Astrocyte (in vitro differentiated cells and primary cell): ENCODE measurements at places on chromosomes 7 and 10. TPM values are rescaled to one million over a fixed set of nuclear protein-coding genes. Genes with fewer than 3 reads are reported as not detected.
A peak's percentile ranks its signal among the peaks of the same experiment; 100 is the strongest.

SHTN1 gene
- total RNA-seq: 25.3 and 32.7 TPM in 2 replicates

NRP1 gene
- total RNA-seq: 59.4 and 73.5 TPM in 2 replicates

GIMAP8 gene
- total RNA-seq: not detected in 2 replicates

SLC18A3 gene
- 1.0 and 4.6 TPM in 2 replicates for total RNA-seq

STEAP1B gene
- total RNA-seq: 1.1 and 1.3 TPM in 2 replicates

CDK14 gene
- 26.7 and 30.2 TPM in 2 replicates for total RNA-seq

VSIR gene
- 2.9 and 3.4 TPM in 2 replicates for total RNA-seq

PCLO gene
- 3.0 and 3.1 TPM in 2 replicates for total RNA-seq

FANK1 gene
- total RNA-seq: 9.7 and 12.1 TPM in 2 replicates

SLK gene
- total RNA-seq: 24.9 and 27.5 TPM in 2 replicates

DNA sequence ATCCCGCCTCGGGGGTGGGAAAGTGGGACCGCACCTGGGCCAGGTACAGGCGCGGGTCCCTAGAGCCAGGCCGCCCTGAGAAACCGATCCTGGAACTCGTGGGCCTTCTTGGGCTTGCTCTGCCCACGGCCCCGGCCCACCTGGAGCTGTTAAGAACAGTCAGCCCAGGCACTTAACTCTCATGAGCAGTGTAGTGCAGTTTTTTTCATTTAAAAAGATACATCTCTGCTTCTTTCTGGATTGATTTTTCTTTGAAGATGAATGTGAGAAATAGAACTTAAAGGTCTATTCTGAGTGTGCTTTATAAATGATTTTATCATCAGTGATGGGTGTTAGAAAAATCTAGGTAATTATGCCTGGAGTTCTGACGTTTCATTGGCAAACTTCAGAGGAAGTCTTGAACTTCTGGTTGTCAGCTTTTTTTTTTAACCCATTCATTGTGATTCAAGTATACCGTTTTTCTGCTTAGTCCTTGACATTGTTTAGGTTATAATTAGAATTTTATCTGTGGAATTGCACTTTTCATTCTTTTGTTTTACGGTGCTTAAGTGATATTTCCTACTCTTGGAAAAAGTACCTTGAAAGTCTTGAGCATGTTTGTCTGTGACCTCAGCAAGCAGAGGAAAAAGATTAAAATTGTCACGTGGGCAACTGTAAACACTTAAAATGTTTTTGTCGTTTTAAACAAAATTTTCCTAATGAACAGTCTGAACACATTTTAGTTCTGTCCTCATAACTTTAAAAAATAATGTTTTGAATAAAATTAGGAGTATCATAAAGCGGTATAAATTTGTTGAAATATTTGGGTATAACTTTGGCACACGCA is 906 bp downstream of the CDK1 start:
- H3K27me3 ChIP-seq: no peaks in the 10 kb centered on the region
- peak overlapping the region; percentile 78 for H3K27ac ChIP-seq
- H3K4me3 ChIP-seq: peak overlapping the region; percentile 84
- DNase-seq: no peak
- H3K36me3 ChIP-seq: peaks cover 4% of the 10 kb centered on the region
- peaks cover 5% of the 10 kb centered on the region for H3K4me1 ChIP-seq

DNA sequence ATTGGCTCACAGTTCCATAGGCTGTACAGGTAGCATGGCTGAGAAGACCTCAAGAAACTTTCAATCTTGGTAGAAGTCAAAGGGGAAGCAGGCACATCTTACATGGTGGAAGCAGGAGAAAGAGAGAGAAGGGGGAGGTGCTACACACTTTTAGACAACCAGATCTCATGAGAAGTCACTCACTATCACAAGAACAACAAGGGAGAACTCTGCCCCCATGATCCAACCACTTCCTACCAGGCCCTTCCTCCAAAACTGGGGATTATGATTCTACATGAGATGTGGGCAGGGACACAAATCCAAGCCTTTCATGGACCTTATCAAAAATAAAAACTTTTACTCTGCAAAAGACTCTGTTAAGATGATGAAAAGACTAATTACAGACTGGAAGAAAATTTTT is 183.2 kb upstream of the TRIM24 start:
- H3K27ac ChIP-seq: no peak overlapping the region
- no peak overlapping the region for H3K4me3 ChIP-seq
- H3K4me1 ChIP-seq: no peaks in the 10 kb centered on the region
- no peak for DNase-seq
- H3K36me3 ChIP-seq: no peaks in the 10 kb centered on the region
- H3K27me3 ChIP-seq: no peaks in the 10 kb centered on the region

GRCh38 chr10:69242040-69242851 is 22.1 kb downstream of the HKDC1 start:
- no peaks in the 10 kb centered on the region for H3K36me3 ChIP-seq
- no peak overlapping the region for H3K4me3 ChIP-seq
- peak; percentile 52 for DNase-seq
- H3K27me3 ChIP-seq: peaks cover 2% of the 10 kb centered on the region
- H3K27ac ChIP-seq: no peak overlapping the region

GRCh38 chr10:63133056-63133820 is at the start of gene NRBF2:
Gene NRBF2 (plus strand): TSS chr10:63133328. CDS start chr10:63133471, 143 bp downstream.
- no peaks in the 10 kb centered on the region for H3K27me3 ChIP-seq
- peak within 1 kb of the TSS; percentile 88 for H3K4me3 ChIP-seq
- no peaks in the 10 kb centered on the region for H3K36me3 ChIP-seq
- peak within 1 kb of the TSS; percentile 93 for H3K27ac ChIP-seq
- peak; percentile 96 for DNase-seq

DNA sequence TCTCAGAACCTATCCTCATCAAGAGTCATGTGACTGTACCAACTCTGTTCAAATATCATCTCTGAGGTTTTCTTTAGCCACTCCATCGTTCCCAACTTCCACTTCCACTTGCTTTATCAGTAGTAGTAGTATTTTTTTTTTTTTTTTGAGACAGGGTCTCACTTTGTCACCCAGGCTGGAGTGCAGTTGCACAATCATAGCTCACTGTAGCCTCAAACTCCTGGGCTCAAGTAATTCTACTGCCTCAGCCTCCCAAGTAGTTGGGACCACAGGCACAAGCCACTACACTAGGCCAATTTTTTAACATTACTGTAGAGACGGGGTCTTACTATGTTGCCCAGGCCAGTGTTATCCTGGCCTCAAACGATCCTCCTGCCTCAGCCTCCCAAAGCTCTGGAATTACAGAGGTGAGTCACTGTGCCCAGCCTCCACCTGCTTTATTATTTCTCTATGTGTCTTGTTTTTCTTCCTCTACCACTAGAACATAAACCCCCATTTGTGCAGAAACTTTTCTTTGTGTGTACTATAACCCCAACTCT is 5.9 kb downstream of the NCAPG2 start:
- H3K4me3 ChIP-seq: no peak overlapping the region
- H3K27ac ChIP-seq: no peak overlapping the region
- H3K36me3 ChIP-seq: peaks cover 8% of the 10 kb centered on the region
- H3K27me3 ChIP-seq: no peaks in the 10 kb centered on the region

GRCh38 chr7:111029141-111029572 is 61.8 kb upstream of the LRRN3 start:
- no peak overlapping the region for H3K27ac ChIP-seq
- H3K27me3 ChIP-seq: no peaks in the 10 kb centered on the region
- no peaks in the 10 kb centered on the region for H3K36me3 ChIP-seq
- peaks cover 6% of the 10 kb centered on the region for H3K4me1 ChIP-seq
- DNase-seq: no peak
- no peak overlapping the region for H3K4me3 ChIP-seq

- no peaks in the 10 kb centered on the region for H3K27me3 ChIP-seq
- no peaks in the 10 kb centered on the region for H3K36me3 ChIP-seq
- peak; percentile 25 for DNase-seq
Measured at GRCh38 chr7:88020953-88021665, 87.1 kb downstream of the ADAM22 start.

DNA sequence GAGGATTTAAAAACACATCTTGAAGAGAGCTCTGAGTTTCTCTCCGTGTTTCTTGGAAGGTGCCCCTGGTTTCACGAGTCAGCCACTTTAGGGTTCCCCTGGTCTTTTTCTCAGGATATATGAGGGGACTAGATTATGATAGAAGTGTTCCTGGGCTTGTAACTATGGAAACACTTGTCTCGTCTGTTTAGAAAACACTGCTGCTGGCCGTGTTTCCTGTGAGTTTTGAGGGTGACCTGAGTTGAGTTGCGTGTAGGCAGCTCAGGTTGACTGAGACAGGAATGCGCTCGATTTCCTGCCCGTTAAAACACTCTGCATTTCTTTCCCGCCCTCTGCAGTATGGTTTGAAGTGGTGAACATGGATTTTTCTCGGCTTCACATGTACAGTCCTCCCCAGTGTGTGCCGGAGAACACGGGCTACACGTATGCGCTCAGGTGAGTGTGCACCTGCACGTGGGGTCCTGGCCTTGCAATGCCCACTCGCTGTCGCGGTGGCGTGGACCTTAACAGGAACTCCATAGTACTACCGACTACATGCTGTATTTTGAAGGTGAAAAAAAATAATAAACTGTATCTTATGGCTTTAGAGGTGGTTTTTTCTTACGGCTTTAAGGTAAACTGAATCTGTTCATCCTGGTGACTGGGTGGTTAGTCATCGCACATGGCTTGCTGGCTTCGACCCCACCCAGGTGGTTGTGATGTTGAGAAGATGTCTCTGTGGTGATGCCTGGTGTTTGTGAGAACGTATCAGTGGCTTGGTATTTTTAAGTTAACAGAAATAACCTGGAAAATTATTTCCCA is at the start of gene SUN1:
SUN1 (plus strand) TSS at position 310 of the 801 bp plus-strand sequence; CDS start at position 359, 49 bp downstream.
- H3K27ac ChIP-seq: peak within 1 kb of the TSS; percentile 98
- peak; percentile 83 for DNase-seq
- H3K27me3 ChIP-seq: no peaks in the 10 kb centered on the region
- H3K4me1 ChIP-seq: peaks cover 40% of the 10 kb centered on the region
- H3K36me3 ChIP-seq: no peaks in the 10 kb centered on the region

GRCh38 chr10:127046975-127047877 is 142.0 kb downstream of the DOCK1 start:
- H3K36me3 ChIP-seq: peaks cover 8% of the 10 kb centered on the region
- DNase-seq: peak; percentile 68
- peaks cover 10% of the 10 kb centered on the region for H3K4me1 ChIP-seq
- no peak overlapping the region for H3K4me3 ChIP-seq

DNA sequence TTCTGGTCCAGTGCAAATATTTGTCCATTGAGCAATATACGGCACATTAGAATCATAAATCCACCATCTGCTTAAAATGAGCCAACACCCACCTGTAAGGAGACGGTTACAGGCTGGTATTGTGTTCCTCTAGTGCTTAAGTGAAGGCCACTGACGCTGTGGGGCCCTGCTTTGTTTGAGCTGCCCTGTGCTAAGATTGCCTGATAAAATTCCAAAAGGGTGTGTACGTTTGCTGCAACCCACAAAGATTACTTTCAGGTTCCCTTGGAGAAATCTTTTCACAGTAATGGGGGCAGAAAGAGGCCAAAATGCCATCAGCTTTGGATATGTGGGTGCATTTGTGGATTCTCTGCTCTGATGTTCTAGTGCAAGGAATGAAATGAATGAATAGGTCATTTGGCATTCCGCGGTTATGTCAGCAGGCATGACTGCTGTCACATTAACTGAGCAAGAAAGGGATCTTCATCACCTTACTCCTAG is 34.4 kb downstream of the AGR3 start:
- no peaks in the 10 kb centered on the region for H3K27me3 ChIP-seq
- peaks cover 4% of the 10 kb centered on the region for H3K4me1 ChIP-seq
- DNase-seq: peak; percentile 64
- no peak overlapping the region for H3K27ac ChIP-seq
- H3K36me3 ChIP-seq: no peaks in the 10 kb centered on the region
- H3K4me3 ChIP-seq: no peak overlapping the region

- no peaks in the 10 kb centered on the region for H3K36me3 ChIP-seq
- H3K4me3 ChIP-seq: no peak overlapping the region
- no peak for DNase-seq
- H3K27ac ChIP-seq: no peak overlapping the region
Measured at GRCh38 chr10:34553747-34554146, 261.3 kb downstream of the PARD3 start.

DNA sequence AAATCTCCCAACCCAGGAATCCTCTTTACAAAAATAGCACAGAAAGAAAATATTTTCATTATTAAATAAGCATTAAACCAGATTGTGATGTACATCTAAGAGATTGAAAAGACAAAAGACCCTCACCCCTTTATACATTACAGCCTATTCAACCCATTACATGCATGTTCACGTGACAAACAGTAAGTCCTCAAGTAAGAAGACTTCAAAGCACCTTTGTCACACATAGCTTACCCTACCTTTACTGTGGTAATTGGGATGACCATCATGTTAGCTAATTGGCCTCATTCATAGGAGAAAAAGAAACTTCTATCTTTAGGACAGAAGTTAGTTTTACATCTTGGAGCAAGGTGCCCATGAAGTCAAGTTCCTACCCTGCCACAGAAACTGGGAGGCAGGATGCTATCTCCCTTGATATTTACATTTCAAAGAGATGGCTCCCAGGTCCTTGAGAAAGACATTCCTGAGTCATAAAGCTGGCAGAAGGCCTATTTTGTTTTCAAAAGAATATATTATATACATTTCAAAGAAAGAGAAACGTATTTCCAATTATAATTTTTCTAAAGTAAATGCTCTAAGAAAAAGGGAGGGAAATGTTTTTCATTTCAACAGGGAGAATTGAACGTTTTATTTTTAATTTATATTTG is 48.1 kb downstream of the GNAI1 start:
- no peaks in the 10 kb centered on the region for H3K4me1 ChIP-seq
- no peak overlapping the region for H3K27ac ChIP-seq
- no peaks in the 10 kb centered on the region for H3K27me3 ChIP-seq
- no peak overlapping the region for H3K4me3 ChIP-seq

DNA sequence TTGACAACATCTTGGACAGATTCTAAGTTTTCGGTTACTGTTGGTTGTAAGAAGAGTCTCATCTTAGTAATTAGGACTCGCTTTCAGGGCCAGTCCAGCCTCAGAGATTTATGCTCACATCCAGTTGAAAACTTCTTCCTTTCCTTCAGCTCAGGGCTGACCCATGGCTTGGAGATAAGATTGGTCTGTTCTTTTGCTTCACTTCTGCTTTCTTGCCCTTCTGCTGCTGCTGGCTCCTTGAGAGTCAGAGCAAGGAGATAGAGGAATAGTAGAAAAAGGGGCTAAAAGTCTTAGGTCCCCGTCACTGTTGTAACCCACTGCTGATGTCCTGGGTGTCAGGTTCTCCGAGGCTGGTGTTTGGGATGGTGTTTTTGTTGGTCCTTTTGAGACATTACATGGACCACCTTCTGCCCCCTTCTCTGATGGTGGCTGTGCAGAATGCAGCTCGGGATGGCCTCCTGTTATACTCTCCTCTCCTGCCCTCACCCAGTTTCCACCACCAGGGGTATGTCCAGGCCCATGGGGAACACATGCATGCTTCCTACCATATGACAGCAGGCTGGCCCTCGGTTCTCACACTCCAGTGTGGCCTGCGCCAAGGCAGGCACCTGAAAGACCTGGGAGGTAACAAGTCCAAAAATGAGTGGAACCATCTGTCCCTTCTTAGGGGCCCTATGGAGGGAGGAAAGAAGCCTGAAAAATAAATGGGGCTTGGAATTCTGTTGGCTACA is 67.8 kb upstream of the PCBD1 start:
- no peak overlapping the region for H3K4me3 ChIP-seq
- H3K27ac ChIP-seq: no peak overlapping the region
- no peak for DNase-seq
- H3K36me3 ChIP-seq: no peaks in the 10 kb centered on the region

GRCh38 chr10:131833013-131833412 is 67.8 kb upstream of the PPP2R2D start:
- H3K4me1 ChIP-seq: no peaks in the 10 kb centered on the region
- H3K4me3 ChIP-seq: no peak overlapping the region
- H3K36me3 ChIP-seq: no peaks in the 10 kb centered on the region
- H3K27me3 ChIP-seq: no peaks in the 10 kb centered on the region
- no peak overlapping the region for H3K27ac ChIP-seq
- DNase-seq: no peak

GRCh38 chr10:105973360-105973759 is 1191.1 kb downstream of the SORCS1 start:
- H3K4me1 ChIP-seq: no peaks in the 10 kb centered on the region
- no peaks in the 10 kb centered on the region for H3K27me3 ChIP-seq
- H3K27ac ChIP-seq: no peak overlapping the region
- DNase-seq: no peak
- no peaks in the 10 kb centered on the region for H3K36me3 ChIP-seq
- H3K4me3 ChIP-seq: no peak overlapping the region
